C1 segment of cervical spinal cord (tissue), 14 donors: ENCODE measurements at places on chromosomes 5 and 9.

DNA sequence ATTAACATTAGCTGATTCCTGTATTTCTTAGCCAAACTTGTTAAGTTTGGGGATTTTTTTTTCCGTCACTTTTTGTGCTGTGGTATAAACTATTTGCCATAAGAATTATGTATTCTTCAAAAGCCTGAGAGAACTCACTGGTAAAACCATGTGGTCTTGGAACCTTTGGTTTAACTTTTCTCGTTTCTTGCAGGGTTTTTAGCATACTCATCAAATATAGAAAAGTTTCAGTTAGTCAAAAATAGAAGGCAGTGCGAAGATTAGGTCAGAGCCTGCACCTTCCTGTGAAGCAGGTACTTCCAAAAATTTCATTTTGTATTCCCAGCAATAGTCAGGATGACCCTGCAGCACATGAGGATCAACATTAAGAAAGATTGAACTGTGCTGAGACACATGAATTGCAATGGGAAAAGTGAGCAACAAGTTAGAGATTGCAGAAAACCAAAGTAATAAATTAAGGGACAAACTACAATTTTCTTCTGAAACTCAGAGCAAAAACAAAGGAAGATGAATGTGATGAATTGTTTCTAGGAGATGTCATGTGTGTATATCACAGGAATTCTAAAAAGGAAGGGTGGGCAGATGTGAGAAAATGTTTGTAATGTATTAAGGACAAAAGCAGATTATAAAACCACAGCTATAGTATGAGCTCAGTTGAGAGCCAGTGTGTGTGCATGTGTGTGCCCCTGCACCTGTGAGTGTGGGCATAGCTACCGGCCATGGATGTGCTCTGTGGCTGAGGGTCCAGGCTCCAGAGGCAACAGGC, 102.2 kb downstream of the ANGPTL2 start:
- DNase-seq, result no peak

DNA sequence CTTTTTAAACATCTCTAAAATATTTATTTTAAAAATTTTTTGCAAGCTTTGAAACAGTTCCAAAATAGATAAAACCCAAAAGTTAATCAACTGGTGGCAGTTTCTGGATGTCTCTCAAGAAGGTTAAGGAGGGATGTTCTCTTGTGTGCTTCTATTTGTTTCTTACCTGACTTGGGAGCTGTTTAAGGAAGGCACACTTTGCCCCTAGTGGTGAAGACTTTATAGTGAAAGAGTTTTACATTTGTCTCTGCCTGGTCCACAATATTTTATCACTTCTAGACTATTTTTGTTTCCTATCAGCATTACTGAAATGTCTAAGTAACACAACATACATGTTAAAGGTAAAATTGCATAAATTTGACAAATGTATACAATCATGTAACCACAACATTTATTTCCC, 552.8 kb downstream of the SEMA5A start:
- no peak for DNase-seq

GRCh38 chr9:90975781-90976538, 174.3 kb downstream of the SYK start:
- DNase-seq, result no peak

DNA sequence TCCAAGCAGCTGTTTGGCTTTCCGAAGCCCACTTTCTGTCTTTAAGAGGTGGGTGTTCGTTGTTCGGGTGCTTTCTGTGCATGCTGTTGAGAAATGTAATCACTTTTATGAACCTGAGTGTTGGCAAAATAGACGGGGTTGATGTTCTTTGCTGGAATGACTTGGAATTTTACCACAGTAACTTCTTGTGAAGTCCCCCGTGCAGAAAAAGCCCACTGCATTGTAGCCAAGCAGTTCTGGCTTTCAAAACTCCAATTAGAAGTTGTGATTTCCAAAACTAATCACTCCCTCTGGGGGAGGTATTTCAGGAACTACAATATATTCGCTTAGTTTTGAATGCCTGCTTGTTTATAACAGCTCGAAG, 111.1 kb downstream of the PAM start:
- no peak for DNase-seq

DNA sequence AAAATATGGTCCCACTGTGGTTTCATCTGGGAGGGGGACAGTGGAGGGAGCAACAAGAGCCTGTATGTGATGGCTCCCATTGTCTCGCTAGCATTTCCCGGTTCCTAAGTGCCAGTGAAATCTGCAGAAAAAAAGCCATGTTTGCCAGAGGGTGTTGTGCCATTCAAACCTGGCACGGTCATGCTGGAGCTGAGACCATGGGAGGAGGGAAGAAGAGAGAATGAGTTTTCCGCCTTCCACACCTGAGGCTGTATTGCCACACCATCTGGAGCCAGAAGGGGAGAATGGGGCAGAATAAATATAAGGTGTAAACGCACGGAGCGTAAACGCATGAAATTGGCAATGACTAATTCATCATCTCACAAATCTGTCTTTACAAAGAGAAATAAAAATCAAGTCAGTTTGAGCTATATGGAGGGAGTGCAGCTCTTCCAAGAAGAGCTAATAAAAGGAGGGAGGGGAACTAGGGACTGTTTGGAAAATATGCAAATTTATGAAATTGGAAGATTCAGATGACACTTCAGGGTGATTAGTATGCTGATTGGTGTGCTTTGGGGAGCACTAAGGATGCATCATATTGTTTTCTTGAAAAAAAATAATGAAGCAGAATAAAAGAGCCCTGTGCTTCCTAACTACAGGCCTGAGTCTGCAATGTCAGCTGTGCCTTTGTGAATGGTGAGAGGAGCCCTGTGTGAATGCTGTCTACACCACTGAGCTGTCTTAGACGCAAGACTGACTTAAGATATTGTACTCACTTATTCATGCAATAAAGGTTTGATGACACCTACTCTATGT, 237.9 kb downstream of the NSG2 start:
- no peak for DNase-seq

- DNase-seq, result no peak
Observed at GRCh38 chr9:113313261-113313660, 10.1 kb upstream of the RNF183 start.

GRCh38 chr9:21556581-21557427, 74.7 kb upstream of the IFNE start:
- no peak for DNase-seq

GRCh38 chr9:116288658-116289057, 135.1 kb downstream of the PAPPA start:
- DNase-seq, result no peak

GRCh38 chr9:21969011-21969940, 24.9 kb downstream of the CDKN2A start:
- DNase-seq, result no peak

DNA sequence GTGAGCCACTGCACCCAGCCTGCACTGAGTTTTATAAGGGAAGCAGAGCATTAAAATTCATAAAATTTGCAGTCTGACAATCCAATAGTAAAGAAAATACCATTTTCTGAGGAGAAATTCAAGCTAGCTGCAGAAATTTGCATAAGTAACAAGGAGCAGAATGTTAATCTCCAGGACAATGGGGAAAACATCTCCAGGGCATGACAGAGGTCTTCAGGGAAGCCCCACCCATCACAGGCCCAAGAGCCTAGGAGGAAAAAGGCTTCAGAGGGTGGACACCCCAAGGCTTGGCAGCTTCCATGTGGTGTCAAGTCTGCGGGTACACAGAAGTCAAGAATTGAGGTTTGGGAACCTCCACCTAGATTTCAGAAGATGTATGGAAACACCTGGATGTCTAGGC, 37.6 kb upstream of the MELK start:
- DNase-seq, result no peak

DNA sequence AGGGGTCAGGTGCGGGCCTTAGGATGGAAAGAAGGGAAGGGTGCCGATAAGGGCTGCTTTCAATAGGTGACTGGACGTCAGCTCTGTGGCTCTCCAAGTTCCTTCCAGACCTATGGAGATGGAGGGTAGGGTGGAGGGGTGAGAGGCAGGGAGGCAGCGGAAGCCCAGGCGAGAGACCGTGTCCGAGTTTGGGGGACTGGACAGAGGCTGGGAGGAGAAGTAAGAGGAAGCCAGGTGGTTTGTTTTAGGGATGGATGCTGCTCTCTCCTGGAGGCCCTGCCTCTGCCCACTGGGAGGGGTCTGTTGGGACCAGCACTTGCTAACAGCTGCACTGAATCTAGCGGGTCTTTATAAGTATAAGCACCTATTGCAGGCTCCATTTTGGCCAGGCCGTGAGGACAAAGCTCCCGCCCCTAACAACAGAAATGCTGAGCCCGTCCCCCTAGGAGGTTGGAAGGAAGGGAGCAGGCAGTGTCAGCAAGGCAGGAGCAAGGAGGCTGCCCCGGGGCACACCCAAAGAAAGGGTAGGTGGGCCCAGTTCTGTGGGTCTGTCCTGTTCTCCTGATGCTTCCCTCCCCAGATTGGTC, 167.5 kb downstream of the DAB2IP start:
- no peak for DNase-seq

DNA sequence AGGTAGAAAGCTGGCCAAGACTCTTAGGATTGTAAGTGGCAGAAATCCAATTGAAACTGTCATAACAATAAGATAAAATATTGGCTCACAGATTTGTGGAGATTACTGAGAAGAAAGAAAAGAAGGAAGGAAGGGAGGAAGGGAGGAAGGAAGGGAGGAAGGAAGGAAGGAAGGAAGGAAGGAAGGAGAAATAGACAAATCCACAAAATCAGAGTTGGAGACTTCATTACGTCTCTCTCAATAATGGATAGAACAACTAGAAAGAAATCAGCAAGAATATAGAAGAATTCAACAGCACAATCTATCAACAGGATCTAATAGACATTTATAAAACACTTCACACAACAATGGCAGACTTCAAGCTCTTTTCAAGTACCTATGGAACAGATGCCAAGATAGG, 17.9 kb upstream of the PAM start:
- DNase-seq, result no peak

GRCh38 chr5:33794550-33795181, 97.1 kb downstream of the ADAMTS12 start:
- DNase-seq, result no peak

- DNase-seq, result no peak
Observed at GRCh38 chr5:131773805-131774204, 23.0 kb downstream of the FNIP1 start.

DNA sequence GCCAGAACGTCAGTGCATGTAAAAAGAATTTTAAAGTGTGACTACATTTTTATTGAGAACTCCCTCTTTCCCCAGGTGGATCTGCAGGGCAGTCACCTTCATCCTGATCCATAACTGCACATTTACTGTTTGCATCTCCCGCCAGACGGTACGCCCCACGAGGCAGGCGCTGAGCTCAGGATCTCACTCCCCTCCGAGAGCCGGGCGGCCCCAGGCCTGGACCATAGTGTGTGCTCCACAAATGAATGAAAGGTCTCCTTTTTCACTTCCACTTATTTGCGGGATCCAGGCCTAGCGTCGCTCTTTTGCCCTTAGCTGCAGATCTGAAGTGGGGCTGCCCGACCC, 378 bp downstream of the DROSHA start:
- DNase-seq, result no peak

- DNase-seq, result no peak
Observed at GRCh38 chr5:74608736-74609601, 31.6 kb downstream of the ENC1 start.

GRCh38 chr9:125524583-125525355, 182.2 kb downstream of the MAPKAP1 start:
- DNase-seq, result no peak

DNA sequence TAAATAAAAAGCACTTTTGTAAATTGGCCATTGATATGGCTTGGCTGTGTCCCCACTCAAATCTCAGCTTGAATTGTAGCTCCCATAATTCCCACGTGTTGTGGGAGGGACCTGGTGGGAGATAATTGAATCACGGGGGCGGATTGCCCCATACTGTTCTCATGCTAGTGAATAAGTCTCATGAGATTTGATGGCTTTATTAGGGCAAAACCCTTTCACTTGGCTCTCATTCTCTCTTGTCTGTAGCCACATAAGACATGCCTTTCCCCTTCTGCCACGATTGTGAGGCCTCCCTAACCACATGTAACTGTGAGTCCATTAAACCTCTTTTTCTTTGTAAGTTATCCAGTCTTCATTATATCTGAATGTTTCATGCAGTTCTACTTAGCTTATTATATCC, 153.2 kb downstream of the TARS1 start:
- DNase-seq, result no peak

DNA sequence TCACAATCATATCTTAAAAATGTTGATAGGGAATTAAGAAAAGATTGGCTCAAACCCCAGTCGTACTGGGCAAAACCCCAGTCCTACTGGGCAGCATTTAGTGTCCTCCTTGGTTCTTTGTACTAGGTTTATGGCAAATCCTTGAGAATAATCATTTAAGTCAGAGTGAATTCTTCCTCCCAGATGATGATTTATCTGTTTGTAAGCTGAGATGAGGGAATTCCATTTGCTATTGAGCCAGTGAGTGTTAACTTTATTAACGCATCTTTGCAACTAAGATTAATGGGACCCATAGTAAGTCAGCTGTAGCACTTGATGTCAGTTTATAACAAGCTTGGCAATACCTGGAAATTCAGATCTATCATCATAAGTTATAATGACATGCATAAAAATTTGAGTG, 821.8 kb upstream of the DMAC1 start:
- no peak for DNase-seq

GRCh38 chr5:61582205-61582820, 250.3 kb downstream of the ZSWIM6 start:
- no peak for DNase-seq

DNA sequence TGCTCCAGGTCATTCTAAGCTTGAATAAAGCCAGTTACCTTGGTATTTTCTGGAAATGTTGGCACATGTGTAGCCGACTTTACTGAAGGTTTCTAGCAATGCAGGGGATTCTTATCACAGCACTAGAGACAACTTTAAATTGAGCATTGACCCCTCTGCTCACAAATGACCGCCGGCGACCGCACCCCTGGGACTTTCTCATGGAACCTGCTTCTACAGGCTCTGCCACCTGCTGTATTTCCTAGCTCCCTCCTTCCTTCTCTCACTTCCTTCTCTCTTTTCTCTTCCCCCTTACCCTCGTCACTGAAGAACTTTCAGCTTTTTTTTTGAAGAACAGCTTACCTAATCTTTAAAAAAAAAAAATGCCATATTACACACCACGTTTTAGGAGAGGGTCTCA, 30.9 kb upstream of the DAB2 start:
- DNase-seq, result no peak

GRCh38 chr5:73337586-73338255, 110.9 kb downstream of the FOXD1 start:
- no peak for DNase-seq

- no peak for DNase-seq
Observed at GRCh38 chr9:127506117-127506813, 55.0 kb downstream of the LRSAM1 start.
